ENCODE measurements at places on chromosomes 6 and 20.

- DNase-seq: no peak
Observed at GRCh38 chr6:153503810-153504209, 372.7 kb upstream of the RGS17 start.

- no peak for DNase-seq
Observed at GRCh38 chr6:45808042-45808645, 207.5 kb downstream of the CLIC5 start.

- peak; percentile 14 for DNase-seq
Observed at GRCh38 chr6:149446791-149447376, 37.9 kb downstream of the ZC3H12D start.

GRCh38 chr6:75579951-75580350, 21.7 kb upstream of the SENP6 start:
- DNase-seq: no peak

DNA sequence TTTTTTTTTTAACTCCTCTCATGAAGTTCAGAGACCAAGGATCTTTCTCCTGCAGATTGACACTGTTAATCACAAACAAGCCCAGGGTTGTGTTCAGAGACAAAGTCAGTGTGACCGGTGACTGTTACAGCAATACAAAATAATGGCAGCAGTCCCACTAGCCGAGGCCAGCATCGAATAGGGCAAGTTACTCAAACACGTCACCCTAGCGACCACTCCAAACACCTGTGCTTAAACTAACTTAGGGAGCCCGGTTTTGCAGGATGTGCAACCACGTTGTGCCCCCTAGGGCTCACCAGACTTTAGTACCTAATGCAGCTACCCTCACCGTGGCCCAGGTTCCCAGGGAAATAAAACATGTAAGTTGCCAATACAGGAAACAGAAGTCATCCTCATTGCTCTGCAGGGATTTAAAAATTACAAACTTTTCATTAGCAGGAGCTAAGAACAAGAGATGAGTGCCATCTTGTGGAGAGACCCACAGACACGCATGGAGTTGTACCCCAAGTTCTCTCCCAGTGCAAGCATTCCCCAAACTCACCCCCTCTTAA, 38.1 kb downstream of the FAM50B start:
- peak; percentile 30 for DNase-seq

DNA sequence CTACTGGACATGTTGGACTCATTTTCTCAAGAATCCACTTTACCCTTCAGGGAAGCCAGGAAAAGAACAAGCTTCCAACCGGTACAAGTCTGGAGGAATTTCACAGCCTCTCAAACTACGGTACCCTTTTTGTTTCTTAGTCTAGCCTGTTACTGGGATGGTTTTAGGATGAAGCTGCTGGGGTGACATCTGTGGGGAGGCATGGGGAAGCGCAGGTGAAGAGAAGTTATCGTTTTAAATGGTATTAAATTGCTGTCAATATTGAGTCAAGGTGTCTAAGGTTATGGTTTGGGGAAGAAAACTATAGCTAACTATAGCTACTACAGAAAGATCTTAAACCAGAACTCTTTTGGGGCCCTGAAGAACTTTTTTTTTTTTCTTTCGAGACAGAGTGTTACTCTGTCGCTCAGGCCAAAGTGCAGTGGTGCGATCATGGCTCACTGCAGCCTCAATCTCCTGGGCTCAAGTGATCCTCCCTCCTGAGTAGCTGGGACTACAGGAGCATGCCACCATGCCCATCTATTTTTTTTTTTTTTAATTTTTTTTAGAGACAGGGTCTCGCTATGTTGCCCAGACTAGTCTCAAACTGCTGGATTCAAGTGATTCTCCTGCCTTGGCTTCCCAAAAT, 128.7 kb downstream of the RIN2 start:
- DNase-seq: peak; percentile 45

DNA sequence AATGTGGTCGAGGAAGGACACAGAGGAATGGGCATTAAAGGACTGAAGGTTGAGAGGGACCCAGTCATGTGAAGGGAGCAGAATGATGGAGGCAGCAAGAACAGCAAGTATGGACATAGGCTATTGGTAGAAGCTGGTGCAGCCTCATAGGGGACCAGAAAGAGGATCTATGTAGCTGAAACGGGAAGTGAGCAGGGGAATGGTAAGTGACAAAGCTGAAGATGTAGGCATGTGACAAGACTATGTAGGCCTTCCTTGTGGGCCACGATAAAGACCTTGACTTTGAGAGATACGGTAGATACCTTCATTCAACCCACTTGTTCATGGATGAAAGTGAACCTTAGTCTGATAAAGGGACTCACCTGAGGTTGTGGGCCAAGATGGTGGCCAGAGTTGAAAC, 3.5 kb downstream of the CTNNBL1 start:
- DNase-seq: no peak

DNA sequence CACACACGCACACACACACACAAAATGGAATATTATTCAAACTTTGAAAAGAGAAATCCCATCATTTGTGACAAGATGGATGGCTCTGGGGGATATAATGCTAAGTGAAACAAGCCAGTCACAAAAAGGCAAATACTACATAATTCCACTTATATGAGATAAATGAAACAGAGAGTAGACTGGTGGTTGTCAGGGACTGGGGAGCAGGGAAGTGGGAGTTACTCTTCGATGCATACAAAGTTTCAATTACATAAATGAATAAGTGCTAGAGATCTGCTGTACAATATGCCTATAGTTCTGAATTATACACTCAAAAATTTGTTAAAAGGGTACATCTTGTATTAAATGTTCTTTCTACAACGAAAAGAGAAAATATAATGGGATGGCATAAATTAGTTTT, 58.1 kb upstream of the PLN start:
- DNase-seq: no peak

DNA sequence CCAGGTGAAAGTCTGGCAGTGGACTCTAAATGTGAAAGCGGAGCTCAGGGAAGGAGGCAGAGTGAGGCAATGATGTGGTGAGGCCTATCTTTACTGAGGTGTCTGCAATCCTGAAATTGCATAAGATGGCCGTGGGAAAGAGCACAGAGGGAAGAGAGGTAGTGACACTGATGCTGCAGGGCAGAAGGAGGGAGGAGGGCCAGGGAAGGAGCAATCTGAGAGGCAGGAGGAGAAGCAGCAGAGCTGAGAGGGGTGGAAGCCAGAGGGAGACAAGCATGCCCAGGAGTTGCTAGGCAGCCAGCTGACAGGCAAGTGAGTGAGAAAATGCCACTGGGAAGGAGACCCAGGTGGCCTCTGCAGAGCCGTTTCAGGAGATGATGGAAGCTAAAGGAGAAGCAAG, 97.4 kb upstream of the CNR1 start:
- DNase-seq: no peak

DNA sequence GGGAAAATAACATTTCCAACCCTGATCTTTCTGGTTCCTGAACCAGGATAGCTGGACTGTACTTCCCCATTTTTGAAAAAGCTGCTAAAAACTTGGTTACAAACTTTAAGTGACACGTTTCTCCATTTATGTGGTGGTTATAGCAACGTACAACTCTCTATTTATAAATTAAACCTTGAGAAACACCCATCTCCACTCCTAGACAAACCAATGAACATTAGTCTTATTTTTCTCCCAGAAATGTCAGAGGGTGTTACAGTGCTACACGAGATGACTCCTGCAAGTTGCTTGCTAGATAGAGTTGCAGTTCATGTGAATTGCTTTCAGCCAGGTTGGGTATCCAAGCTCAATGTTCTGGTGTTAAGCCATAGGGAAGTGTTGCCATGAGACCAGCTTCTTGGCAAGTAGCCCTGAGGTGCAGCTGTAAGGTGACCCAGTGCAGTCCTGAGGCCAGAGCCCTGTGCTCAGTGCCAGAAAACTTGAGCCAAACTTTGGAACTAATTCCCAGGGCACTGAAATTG, 51.3 kb upstream of the REV3L start:
- peak; percentile 90 for DNase-seq

DNA sequence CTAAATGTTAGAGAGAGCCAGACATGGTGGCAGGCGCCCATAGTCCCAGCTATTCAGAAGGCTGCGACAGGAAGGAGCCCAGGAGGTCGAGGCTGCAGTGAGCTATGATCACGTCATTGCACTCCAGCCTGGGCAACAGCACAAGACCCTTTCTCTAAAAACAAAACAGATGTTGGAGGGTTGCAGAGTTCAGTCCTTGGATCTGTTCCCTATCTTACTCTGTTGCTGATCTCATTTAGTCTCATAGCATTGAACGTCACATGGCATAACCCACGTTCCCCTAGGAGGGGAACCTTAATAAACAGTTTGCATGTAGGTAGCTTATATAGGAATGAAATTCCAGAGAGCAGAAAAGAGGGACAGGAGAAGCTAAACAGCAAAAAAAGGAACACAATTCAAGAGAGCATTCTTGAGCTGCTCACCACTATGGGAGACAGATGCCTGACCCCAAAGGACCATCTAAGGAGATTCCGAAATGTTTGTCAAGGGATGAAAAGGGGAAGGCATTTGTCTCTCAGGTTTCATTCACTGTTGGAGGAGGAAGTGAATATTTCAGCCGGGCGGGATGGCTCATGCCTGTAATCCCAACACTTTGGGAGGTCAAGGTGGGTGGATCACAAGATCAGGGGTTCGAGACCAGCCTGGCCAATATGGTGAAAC, 54.6 kb upstream of the PIM1 start:
- DNase-seq: no peak

DNA sequence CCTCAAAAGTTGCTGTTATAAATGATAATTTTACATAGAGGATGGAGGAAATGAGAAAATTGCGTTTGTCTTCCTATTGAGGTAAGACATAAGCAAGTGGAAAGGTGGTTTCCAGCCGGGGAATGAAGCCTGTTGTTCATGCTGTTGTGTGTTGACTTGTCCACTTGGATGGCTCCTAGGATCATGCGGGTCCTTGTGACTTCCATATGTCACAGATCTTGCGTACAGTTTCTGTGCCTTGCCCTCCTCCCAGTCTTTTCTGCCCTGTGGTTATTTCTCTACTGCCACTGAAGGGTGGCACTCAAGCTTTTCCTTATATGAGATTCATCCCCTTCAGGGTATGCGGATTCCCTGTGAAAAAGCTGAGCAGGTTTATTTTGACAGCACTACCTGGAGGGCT, 116.6 kb downstream of the CARMIL1 start:
- no peak for DNase-seq

DNA sequence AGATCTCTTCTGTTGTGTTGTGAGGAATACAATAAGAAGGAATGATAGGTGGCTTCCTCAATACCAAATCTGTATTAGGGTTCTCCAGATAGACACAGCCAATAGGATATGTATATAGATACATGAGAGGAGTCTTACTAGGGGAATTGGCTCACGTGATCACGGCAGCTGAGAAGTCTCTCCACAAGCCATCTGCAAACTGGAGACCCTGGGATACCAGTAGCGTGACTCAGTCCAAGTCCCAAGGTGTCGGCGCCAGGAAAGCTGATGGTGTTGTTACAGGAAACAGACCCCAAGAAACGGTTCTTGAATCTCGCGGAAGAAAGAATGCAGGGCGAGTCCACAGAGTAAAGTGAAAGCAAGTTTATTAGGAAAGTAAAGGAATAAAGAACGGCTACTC, 61.4 kb downstream of the SYTL3 start:
- no peak for DNase-seq

- no peak for DNase-seq
Observed at GRCh38 chr20:50572938-50573777, 63.0 kb downstream of the PTPN1 start.

- no peak for DNase-seq
Observed at GRCh38 chr6:120320481-120321162, 971.1 kb upstream of the MAN1A1 start.

- DNase-seq: no peak
Observed at GRCh38 chr6:125888989-125889656, 67.4 kb upstream of the HINT3 start.

- peak; percentile 27 for DNase-seq
Observed at GRCh38 chr6:23650676-23651075, 475.3 kb upstream of the NRSN1 start.

DNA sequence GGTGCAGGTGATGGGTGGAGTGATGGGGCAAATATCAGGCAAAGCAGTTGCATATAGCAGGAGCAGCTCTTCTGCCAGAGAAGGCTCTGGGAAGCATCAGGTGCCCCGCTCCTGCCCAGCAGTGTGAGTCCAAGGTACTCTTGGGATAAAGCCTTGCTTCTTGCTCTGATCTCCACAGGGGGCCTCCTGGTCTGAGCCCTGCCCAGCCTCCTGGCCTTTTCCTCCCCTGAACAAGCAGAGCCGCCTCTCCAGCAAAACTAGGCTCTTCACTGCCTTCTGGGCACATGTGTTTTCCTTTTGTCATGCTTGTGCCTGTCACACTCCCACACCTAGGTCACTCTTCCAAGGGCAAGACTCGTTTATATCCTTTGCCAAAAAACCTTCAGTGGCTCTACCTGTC, 34.3 kb downstream of the SIRPA start:
- no peak for DNase-seq

GRCh38 chr20:44587035-44587980, 4.9 kb downstream of the PKIG start:
- no peak for DNase-seq

DNA sequence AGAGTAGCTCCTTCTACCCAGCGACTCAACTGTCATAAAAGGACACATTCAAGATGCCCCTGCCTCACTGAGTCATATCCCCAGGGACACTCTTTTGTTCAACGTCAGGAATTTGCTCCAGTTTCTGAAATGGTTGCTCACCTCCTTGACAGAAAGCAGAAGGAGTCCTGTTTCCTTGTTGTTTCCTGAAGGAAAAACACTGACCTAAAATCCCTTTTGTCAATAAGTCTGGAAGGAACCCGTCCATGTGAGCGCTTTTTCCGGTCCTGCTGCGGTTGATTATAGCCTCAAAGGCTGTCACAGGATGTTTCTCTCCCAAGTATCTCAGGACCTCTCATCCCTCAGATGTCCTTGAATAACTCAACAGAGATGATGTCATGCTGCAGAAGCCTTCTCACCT, 113.6 kb upstream of the PLEKHG1 start:
- no peak for DNase-seq

- DNase-seq: no peak
Observed at GRCh38 chr6:100203400-100203799, 209.4 kb upstream of the MCHR2 start.

DNA sequence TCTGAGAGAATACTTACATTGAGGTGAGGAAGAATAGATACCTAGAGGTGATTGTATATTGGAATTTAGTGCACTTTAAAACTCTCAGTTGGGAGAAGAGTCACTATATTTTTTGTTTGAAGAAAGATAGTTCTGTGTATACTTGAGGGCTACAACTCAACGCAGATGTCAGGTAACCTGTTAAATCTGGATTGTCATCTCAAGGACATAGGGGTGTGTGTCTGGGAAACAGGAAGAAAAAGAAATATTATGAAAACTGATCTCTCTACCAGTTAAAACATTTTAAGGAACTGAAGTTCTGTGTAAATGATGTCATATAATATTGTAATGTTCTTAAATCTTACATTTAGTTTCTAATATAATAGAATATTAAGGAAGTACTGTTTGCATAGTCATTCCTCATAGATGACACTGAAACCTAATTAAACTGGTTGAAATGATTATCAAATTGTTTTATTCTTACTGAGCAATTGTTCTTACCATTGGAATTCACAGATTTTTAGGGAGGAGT, 86.2 kb downstream of the SMAP1 start:
- DNase-seq: no peak

GRCh38 chr6:26426691-26427450, 13.4 kb upstream of the BTN3A3 start:
- no peak for DNase-seq

- peak; percentile 67 for DNase-seq
Observed at GRCh38 chr6:52551483-52552277, 25.2 kb downstream of the TRAM2 start.

GRCh38 chr20:23773127-23773526, 22.4 kb upstream of the CST1 start:
- DNase-seq: no peak
